Pons (tissue), 1 donor: ENCODE measurements at places on chromosomes 5 and 9.

GRCh38 chr5:134504629-134505300, 20.7 kb upstream of the JADE2 start:
- DNase-seq: no peak

GRCh38 chr5:181164076-181164952, 16.9 kb downstream of the OR2V2 start:
- DNase-seq: no peak

DNA sequence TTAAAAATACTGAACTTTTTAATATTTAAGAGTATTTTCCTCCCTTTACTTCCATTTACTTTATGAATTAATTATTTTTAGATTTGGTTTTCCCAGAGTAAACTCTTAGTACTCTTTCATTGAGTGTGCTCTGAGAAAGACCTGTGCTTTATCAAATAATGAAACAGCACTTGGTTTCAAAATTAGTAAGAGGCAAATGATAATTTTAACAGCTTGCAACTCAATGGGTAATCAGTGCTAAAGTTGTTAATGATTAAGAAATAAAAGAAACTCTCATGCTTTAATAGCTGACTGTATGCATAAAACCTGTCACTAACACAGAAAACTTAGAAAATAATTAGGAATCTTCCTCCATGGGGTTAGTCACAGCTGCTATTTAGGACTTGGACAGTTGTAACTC, 244.4 kb downstream of the RFX3 start:
- no peak for DNase-seq

- peak; percentile 99 for DNase-seq
Observed at GRCh38 chr5:141821430-141821925, 56.7 kb downstream of the PCDH1 start.

- DNase-seq: no peak
Observed at GRCh38 chr9:80954521-80954920, 734.8 kb downstream of the TLE1 start.

DNA sequence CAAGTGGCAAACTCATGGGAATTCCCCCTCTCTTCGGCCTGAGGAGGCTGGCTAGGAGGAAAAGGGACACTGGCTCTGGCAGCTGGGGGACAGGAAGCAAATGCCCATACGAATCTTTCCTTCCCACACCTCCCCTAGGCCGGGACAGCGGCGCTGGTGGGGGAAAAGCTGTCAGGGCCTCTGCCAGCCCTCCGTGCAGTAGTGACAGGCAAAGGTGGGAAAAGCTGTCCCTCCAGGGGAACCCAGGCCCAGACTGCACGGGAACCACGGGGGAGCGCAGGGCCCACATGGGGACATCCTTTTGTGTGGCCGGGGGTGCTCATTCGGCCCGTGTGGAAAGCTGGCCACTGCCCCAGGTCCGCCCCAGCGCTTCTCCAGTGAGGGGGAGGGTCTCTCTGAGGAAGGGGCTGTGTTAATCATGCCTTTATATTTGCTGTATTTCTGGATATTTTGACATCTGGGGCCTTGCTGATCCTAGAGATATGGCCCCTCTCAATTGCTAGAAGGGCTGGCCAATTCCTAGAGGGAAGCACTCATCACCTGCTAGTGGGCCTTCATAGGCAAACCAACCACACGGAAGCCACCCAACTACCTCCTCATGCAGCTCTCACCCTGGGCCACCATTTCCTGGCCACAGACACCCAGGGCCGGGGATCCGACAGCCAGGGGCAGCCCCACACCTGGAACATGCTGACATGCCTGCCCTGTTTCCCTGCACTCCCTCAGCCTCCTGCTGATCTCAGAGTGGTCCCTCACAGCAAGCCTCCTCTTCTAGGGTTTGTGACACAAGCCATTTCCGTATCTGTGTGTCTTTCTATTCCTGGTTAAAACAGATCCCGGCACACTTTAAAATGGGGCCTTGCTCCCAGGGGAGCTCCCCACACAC, 138.8 kb downstream of the ROR2 start:
- no peak for DNase-seq

- DNase-seq: no peak
Observed at GRCh38 chr9:121556580-121556979, 56.9 kb upstream of the GGTA1 start.
